Activated CD4-positive, alpha-beta memory T cell treated with anti-CD3 and anti-CD28 coated beads, Interleukin-2, amount 10 ng/mL, durations not matched to agents 7 days and 5 days (primary cell): ENCODE measurements at places on chromosomes 3 and 15. TPM values are rescaled to one million over a fixed set of nuclear protein-coding genes. Genes with fewer than 3 reads are reported as not detected.

Gene GATA2
- total RNA-seq, result 0.08 TPM

Gene SPTBN5
- 1.5 TPM for total RNA-seq

Gene ALDH1A3
- not detected for total RNA-seq

Gene SLCO2A1
- total RNA-seq, result not detected

Gene NAALADL2
- not detected for total RNA-seq

Gene NEK10
- total RNA-seq, result 0.86 TPM

Gene EFCAB12
- total RNA-seq, result 0.65 TPM

Gene IL17RE
- 1.7 TPM for total RNA-seq

Gene SLC24A1
- 5.8 TPM for total RNA-seq

Gene PATL2
- 36.3 TPM for total RNA-seq

Gene C3orf49
- not detected for total RNA-seq

Gene KBTBD8
- total RNA-seq, result 16.0 TPM

Gene SCN5A
- 0.10 TPM for total RNA-seq

Gene GOLGA6L4
- total RNA-seq, result 1.7 TPM

Gene NDUFB5
- 102 TPM for total RNA-seq

Gene ECE2
- not detected for total RNA-seq

Gene ST3GAL6
- total RNA-seq, result not detected

Gene MEIS2
- total RNA-seq, result not detected

Gene TGM4
- total RNA-seq, result not detected

Gene LRRN1
- total RNA-seq, result 0.10 TPM

Gene STRA6
- total RNA-seq, result not detected

Gene RPL39L
- 23.1 TPM for total RNA-seq

Gene ABHD6
- 6.1 TPM for total RNA-seq
